Right renal pelvis (tissue), 4 donors: ENCODE measurements at places on chromosomes 2 and 18. TPM values are rescaled to one million over a fixed set of nuclear protein-coding genes. Genes with fewer than 3 reads are reported as not detected.

- DNase-seq, result no peak
Measured at GRCh38 chr2:74488643-74489481, 6.0 kb downstream of the TTC31 start.

DNA sequence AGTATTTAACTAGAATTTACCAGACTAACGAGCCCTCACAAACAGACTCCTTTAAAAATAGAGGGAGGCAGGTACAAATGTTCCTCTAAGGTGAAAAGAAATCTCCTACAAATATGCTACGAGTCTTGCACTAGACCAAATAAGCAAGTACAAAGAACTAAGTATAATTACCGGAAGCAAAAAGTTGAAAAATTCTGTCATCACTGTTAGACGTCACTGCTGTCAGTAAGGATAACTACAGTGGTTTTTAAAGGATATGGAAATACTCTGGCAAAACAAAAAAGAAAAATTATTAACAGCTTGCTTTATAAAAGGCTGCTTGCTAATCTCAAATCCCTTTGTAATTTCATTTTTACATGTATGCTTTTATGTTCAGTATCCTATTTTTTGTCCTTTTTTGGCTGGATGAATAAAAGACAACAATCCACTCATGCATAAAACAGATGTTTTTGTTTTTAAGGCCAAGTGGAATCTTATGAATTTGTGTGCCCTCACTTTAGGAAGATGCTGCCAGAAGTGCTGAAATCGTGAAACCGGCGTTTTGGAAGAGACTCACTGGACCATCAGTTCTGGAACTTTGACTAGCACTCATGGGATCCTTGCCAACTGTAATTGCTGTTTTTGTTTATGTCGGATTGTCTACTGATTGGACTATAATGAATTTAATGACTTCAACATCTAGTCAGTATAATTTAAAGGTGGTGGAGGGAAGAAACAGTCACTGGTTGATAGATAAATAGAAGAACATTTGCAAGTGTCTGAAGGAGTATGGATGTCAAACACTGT lies 6.7 kb downstream of the ZNF521 start:
- no peak for DNase-seq

DNA sequence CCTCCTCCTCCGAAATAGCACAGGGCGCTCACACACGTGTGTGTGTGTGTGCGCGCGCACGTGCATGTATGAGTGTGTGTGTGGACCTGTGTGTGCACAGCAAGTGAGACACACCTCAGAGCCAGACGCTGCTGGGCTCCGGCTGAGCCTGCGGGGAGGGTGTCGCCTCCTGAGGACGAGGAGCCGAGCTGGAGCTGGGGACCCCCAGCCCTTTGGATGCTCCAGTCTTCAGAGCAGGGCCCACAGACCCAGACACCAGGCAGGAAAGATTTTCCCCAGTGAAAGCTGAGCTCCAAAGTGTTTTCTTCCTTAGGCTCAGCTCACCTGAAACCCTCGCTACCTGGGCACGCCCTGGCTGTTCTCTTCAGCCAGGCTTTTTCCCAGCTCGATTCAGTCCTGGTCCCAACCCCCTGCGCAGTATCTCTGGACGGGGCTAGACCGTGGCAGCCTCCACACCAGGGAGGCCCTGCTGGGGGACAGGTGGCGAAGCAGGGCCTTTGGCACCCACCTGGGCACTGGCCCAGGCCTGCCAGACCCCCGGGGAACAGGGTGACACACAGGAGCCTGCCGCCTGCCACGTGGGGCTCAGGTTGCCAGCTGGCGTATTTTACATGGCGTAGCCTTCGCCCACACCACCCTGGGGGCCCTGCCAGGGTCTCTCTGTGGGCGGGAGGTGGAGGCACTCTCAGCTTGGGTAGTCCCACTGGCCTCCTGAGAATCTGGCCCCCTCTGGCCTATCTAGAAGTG lies 36.2 kb downstream of the PDIA6 start:
- DNase-seq, result no peak

The CEP76 gene
- polyA plus RNA-seq, result 9.3 TPM

DNA sequence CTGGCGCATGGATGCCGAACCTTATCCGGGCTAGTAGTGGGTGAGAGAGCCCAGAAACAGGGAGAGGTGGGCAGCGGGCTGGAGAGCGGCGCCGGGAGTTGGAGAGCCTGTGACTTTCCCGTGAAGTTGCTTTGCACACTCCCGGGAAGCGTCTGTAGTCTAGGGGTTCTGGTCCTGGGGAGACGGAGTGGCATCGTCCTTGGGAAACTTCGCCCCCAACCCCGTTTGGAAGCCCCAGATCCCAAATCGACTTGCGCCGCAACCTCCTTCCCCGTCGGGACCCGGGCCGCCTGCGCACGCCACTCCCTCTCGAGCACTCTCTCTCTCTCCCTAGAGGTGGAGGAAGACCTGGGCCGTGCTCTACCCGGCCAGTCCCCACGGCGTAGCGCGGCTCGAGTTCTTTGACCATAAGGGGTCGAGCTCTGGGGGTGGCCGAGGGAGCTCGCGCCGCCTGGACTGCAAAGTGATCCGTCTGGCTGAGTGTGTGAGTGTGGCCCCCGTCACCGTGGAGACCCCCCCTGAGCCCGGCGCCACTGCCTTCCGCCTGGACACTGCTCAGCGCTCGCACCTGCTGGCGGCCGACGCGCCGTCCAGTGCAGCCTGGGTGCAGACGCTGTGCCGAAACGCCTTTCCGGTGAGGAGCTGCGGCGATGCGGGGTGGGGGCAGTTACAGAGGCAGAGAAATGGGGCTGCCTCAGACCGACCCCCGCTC lies 456 bp downstream of the DOK1 start:
- DNase-seq, result no peak

The PGAP1 gene
- 29.4 TPM for polyA plus RNA-seq

DNA sequence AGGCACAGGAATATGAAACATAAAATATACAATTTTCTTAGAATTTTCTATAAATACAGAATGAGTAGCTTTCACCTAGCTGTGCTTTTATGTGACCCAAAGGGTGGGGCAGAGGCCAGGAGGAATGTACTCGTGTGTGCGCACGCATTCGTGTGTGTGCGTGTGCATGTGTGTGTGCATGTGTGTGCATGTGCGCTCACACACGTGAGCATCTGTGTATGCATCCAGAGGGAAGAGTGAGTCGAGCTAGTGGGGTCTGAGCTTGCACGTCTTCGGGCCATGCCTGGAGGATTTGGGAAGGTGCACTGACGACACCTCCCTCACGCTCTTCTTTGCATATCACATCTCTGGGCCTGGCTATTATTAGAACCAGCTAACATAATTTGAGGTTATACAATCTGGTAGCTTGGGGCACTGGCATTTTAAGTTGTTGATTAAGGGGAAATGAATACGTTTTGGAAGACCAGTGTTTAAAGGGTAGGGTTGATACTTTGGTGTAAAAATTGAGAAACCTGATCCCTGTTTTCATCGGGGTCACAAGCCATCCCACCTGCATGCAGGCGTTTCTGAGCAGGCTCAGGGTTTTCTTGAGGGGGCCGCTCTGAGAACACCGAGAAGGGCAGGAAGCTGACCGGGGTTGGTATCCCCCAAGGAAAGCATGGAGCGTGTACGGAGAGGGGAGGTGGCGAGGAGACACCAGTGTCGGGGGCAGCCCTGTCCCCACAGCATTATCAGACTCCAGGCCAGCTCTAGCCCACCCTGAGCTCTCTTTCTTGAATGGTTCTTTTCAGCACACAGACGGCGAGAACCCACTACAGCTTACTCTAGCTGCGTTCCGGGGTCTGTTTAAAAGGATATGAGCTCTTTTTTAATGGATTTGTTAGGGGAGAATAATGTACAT lies 85.3 kb downstream of the LRRFIP1 start:
- DNase-seq, result no peak

DNA sequence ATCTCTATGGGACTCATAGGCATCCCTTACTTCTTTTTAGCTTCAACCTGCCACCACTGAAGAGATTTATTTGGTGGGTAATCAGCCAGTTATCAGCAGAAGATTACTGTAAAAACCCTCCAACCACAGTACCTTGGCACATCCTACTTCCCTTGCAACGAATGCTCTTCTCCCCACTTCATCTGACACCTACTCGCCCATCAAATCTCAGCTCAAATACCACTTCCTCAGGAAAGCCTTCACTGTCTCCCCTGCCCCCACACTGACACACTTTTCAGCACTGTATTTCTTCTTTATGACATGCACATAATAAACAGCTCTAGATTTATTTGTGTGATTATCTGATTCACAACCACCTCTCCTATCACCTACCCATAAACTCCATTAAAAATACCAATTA lies 3.1 kb downstream of the KDSR start:
- no peak for DNase-seq

The IL1R2 gene
- 0.34 TPM for polyA plus RNA-seq

- DNase-seq, result no peak
Measured at GRCh38 chr2:165776013-165776412, 18.0 kb downstream of the GALNT3 start.

- no peak for DNase-seq
Measured at GRCh38 chr18:62196079-62196478, 9.0 kb downstream of the RELCH start.

The OXER1 gene
- polyA plus RNA-seq, result 7.3 TPM

- DNase-seq, result no peak
Measured at GRCh38 chr2:29246383-29247300, 131.4 kb downstream of the CLIP4 start.

- DNase-seq, result peak; percentile 38
Measured at GRCh38 chr2:152925547-152926448, 207.4 kb downstream of the ARL6IP6 start.

The ASB18 gene
- polyA plus RNA-seq, result not detected

The ANKMY1 gene
- 9.6 TPM for polyA plus RNA-seq

DNA sequence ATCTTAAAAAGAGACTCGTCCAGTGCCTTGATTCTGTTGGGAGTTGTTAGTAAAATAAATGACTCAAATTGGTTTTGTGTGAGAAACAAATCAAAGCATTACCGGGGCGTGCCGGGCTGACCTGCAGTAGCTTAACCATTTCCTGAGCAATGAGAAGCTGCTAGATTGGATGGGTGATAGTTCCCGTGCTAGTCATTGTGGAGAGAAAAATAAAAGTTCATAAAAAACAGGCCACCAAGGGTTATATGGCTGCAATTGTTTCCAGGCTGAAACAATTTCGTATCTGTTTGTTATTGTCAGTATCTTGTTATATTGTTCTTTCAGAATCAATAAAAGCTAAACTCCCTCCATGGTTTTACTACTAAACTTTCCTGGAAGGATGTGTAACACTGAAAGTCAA lies 314.4 kb downstream of the MTX2 start:
- DNase-seq, result no peak

DNA sequence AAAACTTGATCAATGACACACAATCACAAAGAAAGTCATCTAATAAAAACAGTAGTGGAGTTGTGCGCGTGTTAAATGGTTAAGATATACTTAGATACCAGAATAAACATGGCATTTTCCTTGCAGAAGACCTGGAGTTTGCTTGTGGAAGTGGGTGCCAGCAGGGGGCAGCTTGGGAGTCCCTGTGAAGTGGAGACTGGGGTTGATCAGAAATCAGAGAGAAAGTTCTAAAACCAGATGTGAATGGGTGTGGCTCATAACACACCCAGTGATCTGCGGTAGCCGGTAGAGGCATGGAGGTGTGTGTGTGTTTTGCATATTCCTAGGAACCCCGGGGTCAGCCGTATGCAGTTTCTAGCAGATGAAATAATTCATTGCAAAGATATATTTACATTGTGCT lies 300.1 kb upstream of the TRIB2 start:
- DNase-seq, result no peak

GRCh38 chr2:1156059-1156458 lies 205.4 kb downstream of the SNTG2 start:
- DNase-seq, result no peak

GRCh38 chr2:128416806-128417205 lies 98.1 kb upstream of the HS6ST1 start:
- no peak for DNase-seq

The CDKL4 gene
- polyA plus RNA-seq, result 0.80 TPM

The CCDC150 gene
- 22.6 TPM for polyA plus RNA-seq

- DNase-seq, result no peak
Measured at GRCh38 chr2:6826081-6826913, 39.4 kb downstream of the CMPK2 start.

GRCh38 chr2:65527451-65528240 lies 95.2 kb upstream of the SPRED2 start:
- DNase-seq, result no peak

DNA sequence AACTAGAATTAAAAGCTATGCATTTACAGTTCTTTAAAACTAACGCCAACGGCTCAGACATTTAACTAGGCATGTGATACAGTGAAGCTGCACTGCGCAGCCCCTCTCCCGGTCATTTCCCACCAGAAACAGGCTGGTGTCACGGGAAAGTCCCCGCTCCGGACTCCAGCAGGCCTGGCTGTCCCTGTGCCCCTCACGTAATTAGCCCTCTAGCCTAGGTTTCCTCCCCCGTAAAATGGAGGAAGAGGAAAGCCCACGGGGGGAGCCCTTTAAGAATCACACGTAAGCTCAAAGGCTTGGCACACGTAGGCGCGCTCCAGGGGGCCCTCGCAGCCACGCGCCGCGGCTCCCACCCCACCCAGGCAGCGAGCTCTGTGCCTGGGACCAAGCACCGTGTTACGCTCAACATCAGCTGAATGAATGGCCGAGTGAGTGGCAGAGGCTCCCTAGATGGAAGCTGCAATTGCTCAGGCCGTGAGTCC lies 48.0 kb downstream of the KCNIP3 start:
- no peak for DNase-seq

The MAL gene
- polyA plus RNA-seq, result 402 TPM

GRCh38 chr2:177646791-177647190 lies 254.2 kb downstream of the AGPS start:
- DNase-seq, result no peak

- DNase-seq, result no peak
Measured at GRCh38 chr2:146709004-146709403, 1135.8 kb upstream of the ACVR2A start.

GRCh38 chr2:154507186-154507585 lies 191.3 kb upstream of the KCNJ3 start:
- no peak for DNase-seq

The CD8B gene
- polyA plus RNA-seq, result 1.7 TPM

GRCh38 chr2:19711470-19712372 lies 190.1 kb downstream of the TTC32 start:
- DNase-seq, result no peak

The PAX8 gene
- polyA plus RNA-seq, result 294 TPM

The ARHGAP15 gene
- polyA plus RNA-seq, result 6.4 TPM

The SCYGR4 gene
- polyA plus RNA-seq, result not detected

GRCh38 chr2:225064362-225064761 lies 22.1 kb upstream of the DOCK10 start:
- DNase-seq, result no peak

The GNAL gene
- 4.1 TPM for polyA plus RNA-seq

GRCh38 chr2:142694282-142694681 lies 183.2 kb upstream of the KYNU start:
- DNase-seq, result no peak
